NCI-H446 treated with DMSO at 0.1 percent for 48 hours (cell line): ENCODE measurements at places on chromosomes 12 and 14.

- no peak for DNase-seq
These were observed 136.8 kb downstream of the TTC8 start for GRCh38 chr14:88961214-88961613.

GRCh38 chr12:60468546-60468945 lies 872.7 kb downstream of the SLC16A7 start:
- DNase-seq: no peak

DNA sequence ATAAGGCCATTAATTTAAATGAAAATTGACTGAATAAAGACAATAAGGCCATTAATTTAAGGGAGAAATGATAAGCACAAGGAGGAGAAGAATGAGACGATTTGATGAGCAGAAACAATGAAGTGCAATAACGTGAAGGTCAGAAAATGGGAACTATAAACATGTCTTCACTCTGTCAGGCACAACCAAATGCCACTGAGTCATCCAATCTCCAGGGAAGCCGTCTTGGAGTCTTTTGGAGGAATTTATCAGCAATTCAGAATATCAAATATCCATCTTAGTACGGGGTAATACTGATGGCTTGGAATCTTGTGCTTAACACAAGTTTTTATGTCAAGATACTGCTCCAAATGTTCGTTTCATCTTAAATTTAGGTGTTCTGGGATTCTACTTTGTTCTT lies 159.9 kb downstream of the CAPZA3 start:
- DNase-seq: no peak

DNA sequence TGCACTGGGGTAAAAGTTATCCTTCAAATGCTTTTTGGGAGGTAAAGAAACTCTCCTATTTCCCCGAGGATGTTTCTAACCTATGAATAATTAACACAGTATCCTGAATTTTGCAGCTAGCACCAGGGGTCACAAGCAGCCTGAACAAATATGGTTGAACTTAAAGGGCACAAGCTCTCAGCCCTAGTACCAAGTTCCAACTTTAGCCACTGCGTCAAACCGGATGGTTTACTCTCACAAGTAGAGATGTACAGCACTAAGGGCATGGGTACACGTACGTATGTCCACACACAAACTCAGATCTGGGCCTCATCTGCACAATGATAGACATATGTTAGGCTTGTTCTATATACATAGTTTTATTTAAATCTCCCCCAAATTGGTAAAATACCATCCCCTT lies 4.7 kb downstream of the CCDC88C start:
- no peak for DNase-seq

DNA sequence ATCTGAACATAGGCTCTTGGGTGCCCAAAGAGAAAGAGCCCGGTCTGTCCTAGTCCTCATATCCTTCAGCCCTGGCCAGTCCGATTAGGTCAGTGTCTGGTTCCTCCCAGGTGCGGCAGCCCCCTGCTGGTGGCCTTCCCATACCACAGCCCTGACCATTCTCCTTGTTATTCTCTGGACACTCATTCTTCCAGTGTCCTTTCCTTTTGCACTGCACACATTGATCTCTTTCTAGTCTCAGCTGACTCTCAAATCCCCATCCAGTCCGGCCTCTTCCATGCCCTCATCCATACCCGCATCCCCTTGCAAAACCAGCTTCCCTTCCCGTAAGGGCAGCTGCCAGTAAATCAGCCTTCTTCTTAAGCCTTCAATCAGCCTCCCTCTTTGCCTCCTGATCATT lies 1316.3 kb downstream of the TMEM121 start:
- no peak for DNase-seq

- DNase-seq: peak; percentile 33
These were observed 149.7 kb upstream of the DCN start for GRCh38 chr12:91332302-91332701.

- no peak for DNase-seq
These were observed 72.6 kb downstream of the PPM1H start for GRCh38 chr12:62862259-62862881.

GRCh38 chr12:114193474-114193873 lies 212.5 kb downstream of the TBX5 start:
- no peak for DNase-seq

DNA sequence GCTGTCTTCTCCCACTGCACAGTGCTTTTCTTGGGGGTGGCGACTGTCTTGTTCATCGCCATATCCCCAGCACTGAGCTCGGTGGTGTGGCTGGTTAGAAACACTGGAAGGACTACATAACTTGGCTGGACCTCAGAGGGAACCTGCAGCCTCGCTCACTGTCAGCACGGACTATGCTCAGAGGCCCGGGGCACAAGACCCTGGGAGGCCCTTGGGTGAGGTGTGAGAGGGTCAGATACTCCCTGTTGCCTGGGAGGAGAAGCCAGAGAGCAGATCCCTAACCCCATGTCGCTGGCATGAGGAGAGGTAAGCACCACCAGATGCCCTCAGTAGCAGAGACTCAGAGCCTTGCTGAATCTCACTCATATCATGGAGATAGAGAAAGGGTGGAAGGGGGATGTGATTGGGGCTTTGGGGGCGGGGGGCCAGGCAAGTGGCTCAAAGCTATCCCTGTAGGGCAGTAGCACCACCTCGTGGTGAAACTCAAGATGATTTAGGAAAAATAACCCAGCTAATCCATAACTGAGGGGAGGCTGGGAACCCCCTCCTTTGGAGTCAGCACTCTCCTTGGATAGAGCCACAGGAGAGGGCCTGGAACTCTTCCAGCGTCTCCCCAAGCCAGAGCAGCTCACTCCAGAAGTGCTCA lies 18.7 kb upstream of the HDAC7 start:
- no peak for DNase-seq

DNA sequence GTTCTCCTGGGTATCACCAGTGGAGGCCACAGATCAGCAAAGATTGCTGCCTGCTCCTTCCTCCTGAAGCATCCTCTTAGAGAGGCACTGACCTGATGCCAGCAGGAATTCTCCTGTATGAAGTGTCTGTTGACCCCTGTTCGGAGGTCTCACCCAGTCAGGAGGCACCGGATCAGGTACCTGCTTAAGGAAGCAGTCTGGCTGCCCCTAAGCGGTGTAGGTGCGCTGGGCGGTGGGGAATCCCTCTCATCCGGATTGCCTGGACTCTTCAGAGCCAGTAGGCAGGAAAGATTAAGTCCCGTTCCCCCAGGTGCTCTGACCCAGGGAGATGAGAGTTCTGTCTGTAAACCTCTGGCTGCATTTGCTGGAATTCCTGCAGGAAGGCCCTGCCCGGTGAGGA lies 455.2 kb downstream of the CCDC91 start:
- no peak for DNase-seq

- DNase-seq: no peak
These were observed 498 bp downstream of the GMFB start for GRCh38 chr14:54488318-54488645.

- no peak for DNase-seq
These were observed 37.6 kb downstream of the BCAT1 start for GRCh38 chr12:24911271-24911791.
